ENCODE measurements at places on chromosomes 2 and 18. TPM values are rescaled to one million over a fixed set of nuclear protein-coding genes. Genes with fewer than 3 reads are reported as not detected.

Gene TRIP12
- total RNA-seq = 263 TPM

Gene LRP1B
- total RNA-seq = not detected

Gene SNED1
- total RNA-seq = 3.5 TPM

Gene LRATD1
- total RNA-seq = not detected

Gene NEMP2
- total RNA-seq = 17.5 TPM

Gene STPG4
- total RNA-seq = not detected

Gene GREB1
- 0.55 TPM for total RNA-seq

GRCh38 chr2:218536804-218537494 lies 31.2 kb downstream of the USP37 start:
- DNase-seq = no peak

DNA sequence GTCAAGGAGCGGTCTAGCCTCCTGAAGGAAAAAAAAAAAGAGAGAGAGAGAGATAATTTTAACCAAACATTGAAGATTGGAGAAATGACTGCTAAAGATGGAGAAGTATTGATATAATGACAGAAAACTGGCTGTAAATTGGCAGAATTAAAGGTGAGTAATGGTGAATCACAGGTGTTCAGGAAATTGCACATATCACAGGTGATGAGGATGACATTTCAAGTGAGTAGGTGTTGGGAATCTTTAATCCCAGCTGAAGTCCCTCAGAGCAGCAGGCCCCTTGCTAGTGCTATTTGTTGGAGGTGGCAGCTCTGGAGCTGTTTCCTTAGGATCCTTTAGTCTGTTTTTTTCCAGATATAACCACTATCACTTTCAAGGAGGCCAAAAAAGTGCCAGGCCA lies 678.4 kb upstream of the VRK2 start:
- DNase-seq = no peak

- no peak for DNase-seq
Measured at GRCh38 chr2:128457716-128458115, 139.0 kb upstream of the HS6ST1 start.

DNA sequence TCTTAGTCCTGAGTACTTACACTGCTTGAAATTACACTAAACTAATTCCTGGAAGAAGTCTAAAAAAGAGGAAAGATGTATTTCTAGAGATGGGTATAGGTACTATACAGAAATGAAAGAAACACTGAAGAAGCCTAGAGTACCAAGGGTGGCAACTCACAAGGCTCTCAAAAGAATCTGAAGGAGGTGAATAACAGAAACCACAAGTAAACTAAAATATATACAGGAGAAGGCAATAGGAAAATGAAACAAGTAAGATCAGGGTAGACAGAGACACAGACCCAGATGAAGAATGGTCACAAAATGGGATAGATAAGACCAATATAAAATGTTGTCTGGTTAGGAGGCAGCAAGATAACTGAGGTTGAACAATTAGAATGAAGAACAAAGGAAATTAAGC lies 59.9 kb downstream of the USP37 start:
- no peak for DNase-seq

DNA sequence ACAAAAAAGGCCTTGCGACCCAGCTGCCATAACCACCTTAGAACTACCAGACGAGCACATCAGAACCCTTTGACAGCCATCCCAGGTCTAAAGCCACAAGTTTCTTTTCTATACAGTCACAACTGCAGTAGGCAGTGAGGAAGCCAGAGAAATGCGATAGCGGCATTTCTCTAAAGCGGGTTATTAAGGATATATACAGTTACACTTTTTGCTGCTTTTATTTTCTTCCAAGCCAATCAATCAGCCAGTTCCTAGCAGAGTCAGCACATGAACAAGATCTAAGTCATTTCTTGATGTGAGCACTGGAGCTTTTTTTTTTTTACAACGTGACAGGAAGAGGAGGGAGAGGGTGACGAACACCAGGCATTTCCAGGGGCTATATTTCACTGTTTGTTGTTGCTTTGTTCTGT lies 48.8 kb downstream of the FEZ2 start:
- no peak for DNase-seq

- peak; percentile 78 for DNase-seq
Measured at GRCh38 chr2:227471924-227472264, at the start of gene AGFG1. TSS of gene AGFG1 (plus strand) at chr2:227472156. CDS start at chr2:227472422, 266 bp downstream.

Data from CD8-positive, alpha-beta memory T cell (primary cell).